Spinal cord (tissue), 10 donors: ENCODE measurements at places on chromosomes 11 and 22. TPM values are rescaled to one million over a fixed set of nuclear protein-coding genes. Genes with fewer than 3 reads are reported as not detected.
A peak's percentile ranks its signal among the peaks of the same experiment; 100 is the strongest.

Gene ROM1
- 11.9 TPM for total RNA-seq

- no peak for DNase-seq
- H3K27ac ChIP-seq = peak overlapping the region; percentile 50
- H3K36me3 ChIP-seq = peaks cover 5% of the 10 kb centered on the region
- peaks cover 18% of the 10 kb centered on the region for H3K27me3 ChIP-seq
Measured at GRCh38 chr11:46296528-46297448, 19.3 kb downstream of the CREB3L1 start.

Gene ARHGAP8
- 0.69 TPM for total RNA-seq

- no peak for DNase-seq
- H3K36me3 ChIP-seq = peaks cover 34% of the 10 kb centered on the region
- H3K4me3 ChIP-seq = no peak overlapping the region
- no peaks in the 10 kb centered on the region for H3K4me1 ChIP-seq
- no peak overlapping the region for H3K27ac ChIP-seq
Measured at GRCh38 chr11:10798330-10798928, 10.3 kb downstream of the EIF4G2 start.

GRCh38 chr22:17966403-17966717, 58.0 kb downstream of the MICAL3 start:
- H3K36me3 ChIP-seq = peaks cover 13% of the 10 kb centered on the region
- no peaks in the 10 kb centered on the region for H3K27me3 ChIP-seq
- DNase-seq = no peak
- no peak overlapping the region for H3K4me3 ChIP-seq

- no peaks in the 10 kb centered on the region for H3K36me3 ChIP-seq
- no peak overlapping the region for H3K4me3 ChIP-seq
- DNase-seq = no peak
- no peaks in the 10 kb centered on the region for H3K27me3 ChIP-seq
- no peak overlapping the region for H3K27ac ChIP-seq
Measured at GRCh38 chr11:123841174-123841573, 35.0 kb upstream of the OR6M1 start.

Gene MTA2
- 72.9 TPM for total RNA-seq

DNA sequence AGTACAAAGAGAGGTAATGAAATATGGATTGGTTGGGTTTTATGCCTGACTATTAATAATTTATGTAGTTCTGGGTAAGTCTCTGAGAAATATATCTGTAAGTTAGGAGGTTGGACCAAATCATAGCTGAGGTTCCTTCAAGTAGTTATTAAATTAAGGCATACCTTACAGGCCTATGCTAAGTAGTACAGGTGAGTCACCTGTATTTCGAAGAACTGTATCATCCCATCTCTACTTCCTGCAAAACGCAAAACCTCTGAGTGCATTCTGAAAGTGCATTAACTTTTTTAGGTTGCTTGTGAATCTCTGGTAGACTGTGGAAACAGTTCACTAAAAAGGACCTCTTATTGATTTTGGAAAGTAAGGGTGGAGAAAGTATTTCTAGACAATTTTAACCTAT, 37.1 kb downstream of the APOL5 start:
- H3K4me1 ChIP-seq = no peaks in the 10 kb centered on the region
- no peak overlapping the region for H3K4me3 ChIP-seq
- peaks cover 4% of the 10 kb centered on the region for H3K36me3 ChIP-seq
- no peak for DNase-seq
- no peak overlapping the region for H3K27ac ChIP-seq
- no peaks in the 10 kb centered on the region for H3K27me3 ChIP-seq

- peak; percentile 63 for DNase-seq
- no peaks in the 10 kb centered on the region for H3K4me1 ChIP-seq
- no peaks in the 10 kb centered on the region for H3K27me3 ChIP-seq
Measured at GRCh38 chr11:36702330-36703054, 104.5 kb upstream of the RAG2 start.

- peaks cover 10% of the 10 kb centered on the region for H3K27me3 ChIP-seq
- peaks cover 19% of the 10 kb centered on the region for H3K36me3 ChIP-seq
- peaks cover 40% of the 10 kb centered on the region for H3K4me1 ChIP-seq
- H3K4me3 ChIP-seq = peak overlapping the region; percentile 32
- no peak for DNase-seq
Measured at GRCh38 chr22:37639771-37640590, 512 bp downstream of the SH3BP1 start.

DNA sequence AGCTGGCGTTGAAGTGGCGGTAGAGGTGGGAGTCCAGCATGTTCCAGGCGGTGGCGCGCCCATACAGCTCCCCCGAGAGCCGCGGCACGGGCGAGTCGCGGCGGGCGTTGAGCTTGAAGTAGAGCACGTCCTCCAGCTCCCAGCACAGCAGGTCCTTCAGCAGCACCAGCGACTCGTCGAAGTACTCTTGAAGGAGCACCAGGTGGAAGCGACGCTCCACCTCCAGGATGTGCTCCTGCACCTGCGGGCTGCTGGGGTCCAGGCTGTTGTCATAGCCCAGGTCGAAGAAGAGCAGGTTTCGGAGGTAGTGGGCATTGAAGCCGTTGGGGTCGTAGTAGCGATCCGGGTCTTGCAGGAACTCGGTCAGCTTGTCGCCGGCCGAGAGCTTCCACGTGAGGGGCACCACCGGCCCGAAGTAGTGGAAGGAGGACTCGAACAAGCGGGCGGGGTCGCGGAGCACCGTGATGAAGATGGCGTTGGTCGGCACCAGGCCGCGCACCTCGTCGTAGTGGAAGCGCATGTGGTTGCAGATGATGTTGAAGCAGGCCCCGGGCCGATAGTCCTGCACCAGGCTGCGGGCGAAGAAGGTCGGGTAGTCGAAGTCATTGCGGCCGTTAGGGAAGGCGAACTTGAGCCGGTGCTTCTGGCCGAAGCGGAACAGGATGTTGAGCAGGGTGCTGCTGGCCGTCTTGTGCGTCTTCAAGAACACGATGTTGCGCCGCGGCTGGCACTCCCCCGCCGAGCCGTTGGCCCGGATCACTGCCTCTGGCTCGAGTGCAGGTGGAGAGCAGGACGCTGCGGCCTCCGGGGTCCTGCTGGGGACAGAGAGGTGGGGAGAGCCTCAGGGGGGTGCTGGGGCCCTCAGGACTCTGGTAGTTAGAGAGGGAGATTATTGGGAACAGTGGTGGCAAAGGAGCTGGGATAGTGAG, 9.0 kb upstream of the SEC14L6 start:
- peaks cover 34% of the 10 kb centered on the region for H3K36me3 ChIP-seq
- H3K4me3 ChIP-seq = no peak overlapping the region
- H3K27ac ChIP-seq = no peak overlapping the region
- DNase-seq = no peak

DNA sequence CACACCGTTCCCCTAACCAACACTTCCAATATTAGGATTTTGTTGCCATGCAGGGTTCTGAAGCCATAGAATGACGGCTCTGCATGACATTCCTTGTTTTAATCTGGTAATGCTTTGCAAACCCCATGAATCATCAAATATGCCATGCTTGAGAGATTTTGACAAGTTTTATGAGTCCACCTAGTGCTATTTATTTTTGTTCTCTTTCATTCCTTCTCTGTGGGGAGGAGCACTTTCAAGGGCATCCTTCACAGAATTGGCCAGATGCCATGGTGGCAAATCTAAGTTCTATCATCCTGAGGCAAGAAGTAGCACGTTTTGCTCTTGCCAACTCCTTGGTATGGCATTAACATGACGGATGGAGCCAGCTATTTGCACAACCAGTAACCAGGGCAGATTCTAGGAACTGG, 268.4 kb downstream of the FAM76B start:
- no peaks in the 10 kb centered on the region for H3K36me3 ChIP-seq
- H3K27me3 ChIP-seq = no peaks in the 10 kb centered on the region
- H3K4me1 ChIP-seq = no peaks in the 10 kb centered on the region
- no peak overlapping the region for H3K27ac ChIP-seq

Gene CST6
- 0.17 TPM for total RNA-seq

Gene TP53AIP1
- total RNA-seq = 0.59 TPM

DNA sequence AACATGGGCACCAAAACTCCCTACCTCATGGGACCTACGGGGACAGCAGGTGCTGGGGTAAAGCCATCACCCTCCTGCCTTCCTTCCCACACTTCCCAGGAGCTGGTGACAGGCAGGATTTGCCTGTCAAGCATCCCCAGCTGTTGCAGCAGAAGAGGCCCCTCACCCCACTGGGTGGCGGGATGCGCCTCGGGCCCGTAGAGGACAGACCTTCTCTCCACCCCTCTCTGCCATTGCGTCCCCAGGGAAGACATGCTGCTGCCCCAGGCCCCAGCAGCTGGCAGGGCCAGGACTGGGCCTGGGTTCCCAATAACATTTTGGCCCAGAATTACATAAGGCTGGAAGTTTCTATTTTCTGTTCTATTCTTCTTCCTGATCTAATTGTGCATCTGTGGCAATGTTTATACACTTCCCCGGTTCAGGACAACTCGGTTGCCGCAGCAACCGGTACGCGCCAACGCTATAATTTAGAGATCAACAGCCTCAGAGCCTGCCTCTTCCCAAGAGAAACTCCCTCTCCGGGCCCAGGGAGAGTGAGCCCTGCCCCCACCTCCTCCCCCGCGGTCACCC, 25.4 kb downstream of the KCNJ4 start:
- DNase-seq = peak; percentile 17
- H3K4me3 ChIP-seq = no peak overlapping the region
- H3K4me1 ChIP-seq = peaks cover 13% of the 10 kb centered on the region
- H3K27ac ChIP-seq = no peak overlapping the region

- H3K4me3 ChIP-seq = no peak overlapping the region
- no peak for DNase-seq
- H3K27me3 ChIP-seq = no peaks in the 10 kb centered on the region
- peaks cover 27% of the 10 kb centered on the region for H3K36me3 ChIP-seq
Measured at GRCh38 chr11:77883775-77884174, 62.8 kb downstream of the AAMDC start.

- no peak overlapping the region for H3K4me3 ChIP-seq
- H3K27me3 ChIP-seq = no peaks in the 10 kb centered on the region
- no peaks in the 10 kb centered on the region for H3K36me3 ChIP-seq
- H3K4me1 ChIP-seq = peaks cover 35% of the 10 kb centered on the region
Measured at GRCh38 chr11:66321606-66322005, 4.8 kb upstream of the CD248 start.

GRCh38 chr22:50217543-50218152, 16.8 kb downstream of the SELENOO start:
- H3K27ac ChIP-seq = no peak overlapping the region
- no peaks in the 10 kb centered on the region for H3K27me3 ChIP-seq
- H3K4me3 ChIP-seq = no peak overlapping the region
- peaks cover 99% of the 10 kb centered on the region for H3K36me3 ChIP-seq
- peaks cover 20% of the 10 kb centered on the region for H3K4me1 ChIP-seq

DNA sequence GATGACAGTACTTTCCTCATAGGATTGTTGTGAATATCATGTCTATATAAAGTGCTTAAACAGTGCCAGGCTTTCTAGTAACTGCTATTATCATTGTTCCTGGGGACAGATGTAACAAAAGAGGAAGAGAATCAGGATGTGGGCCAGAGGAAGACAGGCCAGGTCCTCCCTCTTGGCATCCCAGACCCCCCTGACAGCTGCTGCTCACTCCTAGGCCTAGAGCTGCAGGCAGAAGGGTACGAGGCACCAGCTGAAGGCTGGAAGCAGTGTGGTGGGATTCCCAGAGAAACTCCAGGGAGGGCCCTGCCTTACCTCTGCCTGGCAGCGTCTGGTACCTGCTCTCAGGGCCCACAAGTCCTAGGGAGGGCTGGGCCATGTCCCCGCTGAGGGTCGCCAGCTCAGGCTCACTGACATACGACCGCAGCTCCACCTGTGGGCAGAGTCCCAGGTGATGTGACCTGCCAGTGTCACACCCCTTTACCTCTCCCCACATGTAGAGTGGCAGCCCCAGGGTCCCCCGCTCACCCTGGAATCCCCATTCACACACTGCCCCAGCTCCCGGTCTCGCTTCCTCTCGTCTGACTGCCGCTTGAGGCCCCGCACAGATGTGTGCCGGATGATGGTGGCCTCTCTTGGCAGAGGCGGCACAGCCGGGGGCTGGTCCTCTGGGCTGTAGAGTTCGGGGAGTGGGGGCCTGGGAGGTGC, 52.2 kb downstream of the C11orf58 start:
- no peak overlapping the region for H3K27ac ChIP-seq
- H3K27me3 ChIP-seq = no peaks in the 10 kb centered on the region
- H3K4me3 ChIP-seq = no peak overlapping the region
- peaks cover 40% of the 10 kb centered on the region for H3K36me3 ChIP-seq

DNA sequence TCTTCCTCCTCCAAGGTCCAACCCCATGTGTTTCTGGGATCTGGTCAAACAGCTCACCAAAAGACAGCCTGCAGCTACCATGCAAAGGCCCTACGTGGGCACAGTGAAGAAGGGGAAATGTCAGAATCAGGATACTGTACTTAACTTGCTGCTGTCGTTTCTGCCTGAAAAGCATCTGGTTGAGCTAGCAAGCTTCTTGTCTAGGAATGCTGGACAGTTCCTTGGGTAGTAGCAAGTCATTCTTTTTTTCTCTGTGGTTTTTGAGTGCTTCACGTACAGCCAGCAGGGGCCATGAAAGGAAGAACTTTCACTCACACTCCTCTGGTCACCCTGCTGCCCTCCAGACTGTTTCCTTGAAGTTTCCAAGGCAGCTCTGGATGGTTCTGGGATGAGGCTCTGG, 24.7 kb downstream of the RCOR2 start:
- H3K4me1 ChIP-seq = peaks cover 18% of the 10 kb centered on the region
- H3K4me3 ChIP-seq = no peak overlapping the region

GRCh38 chr11:108927791-108928545, 263.1 kb downstream of the DDX10 start:
- H3K36me3 ChIP-seq = no peaks in the 10 kb centered on the region
- DNase-seq = no peak
- no peaks in the 10 kb centered on the region for H3K4me1 ChIP-seq
- no peak overlapping the region for H3K27ac ChIP-seq
- H3K4me3 ChIP-seq = no peak overlapping the region

- H3K27ac ChIP-seq = no peak overlapping the region
- no peak for DNase-seq
- no peaks in the 10 kb centered on the region for H3K4me1 ChIP-seq
- H3K4me3 ChIP-seq = no peak overlapping the region
- H3K36me3 ChIP-seq = peaks cover 35% of the 10 kb centered on the region
Measured at GRCh38 chr22:19218541-19219233, 40.2 kb upstream of the SLC25A1 start.

- H3K4me3 ChIP-seq = no peak overlapping the region
- H3K36me3 ChIP-seq = no peaks in the 10 kb centered on the region
Measured at GRCh38 chr11:127037596-127037995, 37.0 kb upstream of the KIRREL3 start.
